ENCODE measurements at places on chromosomes 7 and 10. TPM values are rescaled to one million over a fixed set of nuclear protein-coding genes. Genes with fewer than 3 reads are reported as not detected.

DNA sequence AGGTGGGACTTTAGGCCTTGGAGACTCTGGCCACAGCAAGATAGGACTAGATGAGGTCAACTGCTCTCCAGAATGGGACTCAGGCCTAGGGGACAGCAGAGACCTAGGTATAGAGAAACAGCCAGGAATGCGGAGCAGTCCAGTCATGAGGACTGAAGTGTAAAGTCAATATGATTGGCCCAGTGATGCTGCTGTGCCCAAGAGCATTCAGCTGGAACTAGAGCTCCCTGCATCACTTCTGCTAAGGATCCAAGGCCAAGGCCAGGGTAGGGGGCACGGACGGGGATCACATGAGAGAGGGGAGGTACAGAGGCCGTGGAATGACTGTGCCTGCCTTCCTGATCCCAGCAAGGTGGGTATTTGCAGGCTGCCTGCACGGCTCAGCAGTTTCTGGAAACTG is 237.9 kb downstream of the FRMD4A start:
- no peak for DNase-seq

DNA sequence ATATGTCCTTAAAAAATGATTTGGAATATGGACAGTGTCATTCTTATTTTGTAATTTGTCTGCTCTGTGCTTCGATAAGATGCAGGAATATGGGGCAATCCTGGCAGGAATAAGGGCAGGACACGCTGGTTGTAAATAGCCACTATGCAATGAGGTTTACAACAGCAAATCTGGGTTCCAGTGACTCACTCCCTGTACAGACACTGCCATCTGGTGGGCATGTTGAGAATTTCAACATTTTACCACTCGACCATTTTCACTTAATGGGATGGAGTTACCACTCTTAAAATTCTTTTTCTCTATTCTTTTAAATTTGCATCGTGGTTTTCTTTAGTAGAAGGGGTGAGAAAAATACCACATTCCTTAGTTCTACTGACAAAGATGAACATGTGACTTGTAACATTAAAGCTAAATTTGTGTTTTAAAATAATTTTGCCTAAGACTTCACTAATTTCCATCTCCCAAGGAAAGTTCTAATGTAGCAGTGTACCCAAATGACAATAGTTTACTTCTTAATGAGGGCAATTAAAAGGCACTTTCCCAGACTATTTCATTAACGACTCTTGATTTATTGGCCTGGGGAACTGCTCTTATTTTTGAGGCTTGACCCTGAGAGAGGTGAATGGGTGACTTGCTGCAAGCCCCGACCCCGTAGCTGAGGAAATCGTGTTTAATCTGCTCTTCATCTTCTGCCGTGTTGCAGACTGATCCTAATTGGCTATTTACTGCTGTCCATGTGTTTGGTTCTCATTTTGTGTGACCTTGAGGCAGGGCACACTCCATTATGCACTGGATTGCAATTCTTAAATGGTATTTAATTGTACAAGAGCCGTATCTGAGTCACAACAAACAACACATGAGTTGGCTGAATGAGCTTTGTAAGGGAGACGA is 173.6 kb upstream of the IMMP2L start:
- DNase-seq, result no peak

DNA sequence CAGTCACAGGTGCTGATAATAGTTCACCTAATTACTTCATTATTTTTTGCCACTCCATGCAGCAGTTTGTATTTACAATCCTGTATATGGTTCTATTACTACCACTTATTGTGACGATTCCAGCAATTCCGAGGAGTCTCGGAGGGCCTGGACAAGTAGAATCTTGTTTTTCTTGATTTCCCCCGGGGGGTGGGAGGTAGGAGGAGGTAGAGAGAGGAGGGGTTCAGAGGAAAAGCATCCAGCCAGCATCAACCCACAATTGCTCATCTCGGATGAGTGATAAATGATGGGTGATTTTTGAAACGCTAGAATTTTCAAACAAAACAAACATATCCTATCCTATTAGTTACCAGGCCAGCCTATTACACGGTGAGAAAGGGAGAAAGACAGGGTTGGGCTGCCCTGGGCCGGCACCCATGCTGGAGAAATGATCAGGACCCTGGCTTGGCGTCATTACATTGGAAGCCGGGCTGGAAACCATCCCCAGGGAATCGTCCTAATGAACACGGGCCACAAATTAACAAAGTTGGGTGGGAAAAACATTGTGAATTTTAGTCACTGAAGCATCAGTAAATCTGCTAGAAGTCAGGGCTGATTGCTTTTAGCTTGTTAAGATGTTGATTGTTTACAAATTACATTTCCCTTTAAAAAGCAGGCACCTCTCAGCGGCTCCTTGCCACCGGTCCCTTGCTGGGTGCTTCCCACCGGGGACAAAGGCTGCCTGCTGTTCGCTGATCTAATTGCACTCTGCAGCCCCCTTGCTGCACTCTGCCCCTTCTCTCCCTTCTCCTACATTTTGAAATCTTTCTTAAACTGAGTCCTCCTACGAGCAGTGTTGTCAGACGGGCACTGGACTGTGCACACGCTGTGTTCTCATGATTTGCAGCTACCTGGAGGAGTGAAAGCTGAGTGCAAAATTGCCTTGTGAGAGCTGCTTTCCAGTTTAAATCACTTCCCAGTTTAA is 95.5 kb downstream of the FAM204A start:
- DNase-seq, result no peak

DNA sequence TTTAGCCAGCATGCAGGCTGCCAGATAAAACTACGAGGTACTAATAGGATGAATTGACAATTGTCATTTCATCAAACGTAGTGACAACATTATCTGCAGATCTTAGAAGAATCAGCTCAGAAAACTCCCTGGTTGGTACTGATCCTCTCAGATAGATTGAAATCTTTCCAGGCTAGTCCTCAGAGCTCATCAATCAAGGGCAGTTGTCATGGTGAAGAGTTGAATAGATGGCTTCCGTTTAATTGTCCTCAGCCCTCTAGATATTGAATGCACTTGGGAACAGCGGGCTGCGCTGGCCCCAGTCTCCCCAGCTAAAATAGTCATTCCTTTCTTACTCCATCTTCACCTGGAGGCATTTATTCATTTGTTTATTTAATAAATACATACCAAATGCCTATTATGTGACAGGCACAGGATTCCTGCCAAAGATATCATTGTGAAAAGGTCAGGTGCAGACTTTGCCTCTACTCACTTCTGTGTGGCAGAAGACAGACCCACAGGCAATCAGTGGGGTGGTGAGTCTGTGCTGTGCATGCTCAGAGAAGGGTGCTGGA is 1081.6 kb downstream of the TYW1 start:
- no peak for DNase-seq

GRCh38 chr10:63605197-63605967 is 84.2 kb downstream of the REEP3 start:
- DNase-seq, result no peak

- no peak for DNase-seq
Observed at GRCh38 chr7:7146837-7147236, 35.5 kb upstream of the C1GALT1 start.

DNA sequence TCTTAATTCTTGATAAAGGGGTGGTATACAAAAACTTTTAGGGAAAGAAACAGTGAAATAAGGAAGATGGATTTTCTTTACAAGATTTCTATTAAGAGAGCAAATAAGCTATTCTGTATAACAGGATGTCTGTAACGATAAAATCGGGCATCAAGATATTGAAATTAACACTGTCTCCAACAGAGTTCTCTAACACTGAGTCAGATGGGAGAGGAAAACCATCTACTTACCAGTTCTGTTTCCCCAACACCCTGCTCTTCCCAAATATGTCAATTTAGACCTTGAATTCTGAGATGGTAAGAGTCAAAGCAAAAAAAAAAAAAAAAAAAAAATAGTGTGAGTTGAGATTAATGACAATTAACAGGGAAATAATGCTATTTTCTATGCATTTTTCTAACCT is 23.0 kb downstream of the SMURF1 start:
- DNase-seq, result no peak

DNA sequence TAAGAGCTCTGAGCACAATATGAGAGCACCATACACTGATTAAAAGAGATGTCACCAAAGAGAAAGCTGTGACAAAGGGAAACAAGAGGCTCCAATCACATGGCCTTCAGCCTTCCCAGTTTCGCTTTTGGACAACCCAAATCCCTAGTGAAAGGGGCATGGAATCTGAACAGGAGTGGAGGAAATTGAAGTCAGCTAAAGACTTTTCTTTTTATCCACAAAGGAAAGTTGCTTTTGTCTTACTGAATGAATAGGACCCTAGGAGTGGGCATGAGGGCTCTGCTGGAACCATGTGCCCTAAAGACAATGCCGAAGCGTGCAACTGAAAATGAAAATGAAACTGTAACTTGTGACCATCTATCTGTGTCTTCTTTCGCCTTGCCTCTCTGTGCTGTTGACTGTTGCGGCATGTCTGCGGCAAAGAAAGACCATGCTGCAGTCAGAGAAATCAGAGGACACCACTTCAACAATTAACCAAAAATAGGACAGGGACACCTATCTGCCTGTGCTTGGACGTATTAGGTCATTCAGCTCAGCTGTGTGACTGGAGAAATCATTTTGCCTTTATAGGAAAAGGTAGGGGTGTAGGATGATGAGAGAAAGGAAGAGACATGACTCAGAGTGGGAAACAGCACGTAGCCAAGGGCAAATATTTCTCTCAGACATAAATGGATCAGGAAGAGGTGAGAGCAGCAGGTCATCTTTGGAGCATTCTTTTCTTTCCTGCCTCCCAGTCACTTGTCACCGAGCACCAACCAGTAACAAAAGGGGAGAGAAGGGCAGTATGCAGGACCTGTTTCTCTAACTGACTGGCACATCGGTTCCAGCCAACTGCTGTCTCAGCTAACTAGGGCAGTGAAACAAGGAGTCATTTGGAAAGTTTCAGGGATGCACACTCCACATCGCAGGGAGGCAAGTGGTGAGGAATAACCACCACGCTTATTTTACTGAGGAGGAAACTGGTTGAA is 12.3 kb downstream of the CAV2 start:
- peak; percentile 43 for DNase-seq

DNA sequence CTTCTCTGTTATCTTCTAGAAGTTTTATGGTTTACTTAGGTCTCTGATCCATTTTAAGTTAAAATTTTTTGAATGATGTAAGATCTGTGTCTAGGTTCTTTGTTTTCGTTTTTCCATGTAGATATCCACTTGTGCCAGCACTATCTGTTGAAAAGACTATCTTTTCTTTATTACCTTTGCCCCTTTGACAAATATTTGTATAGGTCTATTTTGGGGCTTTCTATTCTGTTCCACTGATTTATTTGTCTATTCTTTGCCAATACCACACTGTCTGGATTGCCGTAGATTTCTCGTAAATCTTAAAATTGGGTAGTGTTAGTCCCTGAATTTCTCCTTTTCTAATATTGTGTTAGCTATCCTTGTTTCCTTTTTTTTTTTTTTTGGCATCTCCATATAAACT is 71.4 kb upstream of the PDSS1 start:
- DNase-seq, result no peak

Gene TACC2
- total RNA-seq, result 210 TPM

Gene PGAM2
- 799 TPM for total RNA-seq

Gene GPRIN2
- total RNA-seq, result not detected

Gene CYP3A5
- 0.16 TPM for total RNA-seq

Gene C10orf105
- total RNA-seq, result 0.47 TPM

Gene SORBS1
- total RNA-seq, result 617 TPM

Gene PRSS37
- not detected for total RNA-seq

Gene CDHR3
- total RNA-seq, result 1.9 TPM

Gene UBN2
- 14.3 TPM for total RNA-seq
